ENCODE measurements at places on chromosomes 16 and 17. TPM values are rescaled to one million over a fixed set of nuclear protein-coding genes. Genes with fewer than 3 reads are reported as not detected.

Gene CCL4L2
- total RNA-seq, result 17.3 TPM

Gene CASKIN1
- 23.6 TPM for total RNA-seq

Gene CAPNS2
- total RNA-seq, result not detected

Gene TPSG1
- total RNA-seq, result not detected

Gene RAB11FIP4
- total RNA-seq, result 54.4 TPM

All from occipital lobe (tissue), 3 donors.